ELR (cell line): ENCODE measurements at places on chromosomes 11 and 22.

DNA sequence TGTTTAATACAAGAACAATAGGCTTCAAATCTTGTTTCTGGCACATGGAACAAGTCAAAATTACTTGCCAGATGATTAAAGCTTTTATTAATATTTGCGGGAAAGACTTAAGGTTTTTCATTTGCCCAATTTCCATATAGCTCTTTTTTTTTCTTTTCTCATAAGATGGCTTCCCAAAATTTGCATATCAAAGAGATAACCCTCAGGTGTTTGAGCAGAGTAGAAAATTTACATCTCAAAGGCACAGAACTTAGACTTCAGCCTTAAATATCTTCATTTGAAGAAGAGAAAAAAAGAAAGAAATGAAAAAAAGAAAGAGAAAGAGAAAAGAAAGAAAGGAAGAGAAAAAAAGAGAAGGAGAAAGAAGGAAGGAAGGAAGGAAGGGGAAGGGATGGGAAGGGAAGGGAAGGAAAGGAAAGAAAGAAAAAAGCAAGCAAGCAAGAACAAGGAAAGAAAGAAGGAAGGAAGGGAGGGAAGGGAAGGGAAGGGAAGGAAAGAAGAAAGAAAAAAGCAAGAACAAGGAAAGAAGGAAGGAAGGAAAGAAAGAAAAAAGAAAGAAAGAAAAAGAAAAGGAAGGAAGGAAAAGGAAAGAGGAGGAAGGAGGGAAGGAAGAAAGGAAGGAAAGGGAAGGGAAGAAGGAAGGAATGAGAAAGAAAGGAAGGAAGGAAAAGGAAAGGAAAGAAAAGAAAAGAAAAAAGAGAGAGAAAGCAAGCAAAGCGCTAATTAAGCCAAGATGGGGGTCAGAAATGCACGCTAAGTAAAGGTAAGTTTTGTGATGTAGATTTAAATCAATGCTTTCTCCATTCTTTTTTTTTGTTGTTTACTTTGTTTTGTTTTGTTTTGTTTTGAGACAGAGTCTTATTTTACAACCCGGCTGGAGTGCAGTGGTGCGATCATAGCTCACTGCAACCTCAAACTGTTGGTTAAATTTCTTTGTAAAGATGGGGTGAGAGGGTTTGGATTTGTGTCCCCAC, 20.2 kb upstream of the IFITM3 start:
- no peak for DNase-seq

GRCh38 chr11:123429913-123430720, at the start of gene GRAMD1B:
Gene GRAMD1B, plus strand, starts transcription at chr11:123430269. Its CDS starts 524 bp downstream, at chr11:123430793.
- peak; percentile 94 for DNase-seq

- DNase-seq = no peak
These were observed 27.7 kb downstream of the EMID1 start for GRCh38 chr22:29233277-29233877.

DNA sequence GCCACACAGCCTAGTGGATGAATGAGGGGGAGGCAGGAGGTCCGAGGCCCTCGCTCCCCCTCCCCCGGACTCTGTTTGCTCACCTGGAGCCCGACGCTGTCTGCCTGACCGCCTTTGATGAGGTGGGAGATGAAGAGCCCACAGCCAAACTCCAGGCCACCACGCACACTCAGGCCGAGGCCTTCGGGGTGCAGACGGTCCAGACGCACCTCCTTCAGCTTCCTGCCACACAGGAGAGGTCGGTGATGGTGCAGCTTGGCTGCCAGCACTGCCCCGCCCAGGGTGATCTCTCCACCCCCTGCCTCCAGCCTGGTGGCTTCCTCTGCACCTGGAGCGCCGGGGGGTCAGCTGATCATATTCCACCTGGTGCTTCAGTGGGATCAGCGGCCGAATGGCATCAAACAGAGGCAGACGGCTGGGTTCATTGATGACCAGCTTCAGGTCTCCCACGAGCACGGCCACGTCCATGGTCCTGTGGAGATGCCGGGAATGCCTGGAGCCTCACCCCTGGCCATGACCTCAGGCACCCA, 13.1 kb downstream of the USH1C start:
- no peak for DNase-seq

DNA sequence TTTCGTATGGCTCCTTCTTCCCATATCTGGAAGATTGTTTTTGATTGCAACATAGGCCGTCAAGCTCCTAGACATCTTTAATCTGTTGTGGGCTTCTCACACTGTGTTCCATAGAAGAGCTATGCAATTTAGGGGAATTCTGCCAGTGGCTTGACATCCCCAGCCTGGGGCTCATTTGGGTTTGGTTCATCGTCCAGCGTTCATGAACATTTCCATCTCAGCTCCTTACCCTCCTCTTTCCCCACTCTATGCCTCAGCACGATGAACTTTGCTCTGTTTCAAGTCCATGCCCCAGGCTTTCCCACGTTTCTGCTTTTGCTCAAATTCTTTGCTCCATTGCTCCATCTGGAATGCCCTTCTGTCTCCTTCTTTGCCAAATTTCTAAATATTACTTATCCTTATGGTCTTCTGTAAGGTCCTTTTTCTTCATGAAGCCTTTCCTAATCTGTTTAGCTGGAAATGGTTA, 26.1 kb upstream of the CLMP start:
- no peak for DNase-seq

DNA sequence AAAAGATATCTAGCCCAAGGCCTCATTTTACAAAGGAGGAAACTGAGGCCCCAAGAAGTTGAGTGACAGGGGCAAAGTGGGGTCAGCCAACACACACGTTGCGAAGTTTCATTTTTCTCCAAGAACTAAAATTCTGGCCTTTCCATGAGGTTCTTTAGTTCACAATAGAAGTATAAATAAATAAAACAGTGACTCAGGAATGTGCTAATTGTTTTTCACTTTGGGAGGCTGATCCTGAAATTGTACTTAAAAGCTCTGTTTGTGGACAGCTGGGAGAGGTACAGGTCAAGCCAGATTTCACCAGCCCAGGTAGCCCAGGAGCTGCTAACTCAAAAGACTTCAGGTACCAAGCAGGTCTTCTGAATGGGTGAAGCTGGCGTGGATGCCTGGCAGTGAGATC, 105.2 kb downstream of the TRAF6 start:
- no peak for DNase-seq

- DNase-seq = no peak
These were observed 63.9 kb downstream of the ARFGAP3 start for GRCh38 chr22:42792909-42793847.

DNA sequence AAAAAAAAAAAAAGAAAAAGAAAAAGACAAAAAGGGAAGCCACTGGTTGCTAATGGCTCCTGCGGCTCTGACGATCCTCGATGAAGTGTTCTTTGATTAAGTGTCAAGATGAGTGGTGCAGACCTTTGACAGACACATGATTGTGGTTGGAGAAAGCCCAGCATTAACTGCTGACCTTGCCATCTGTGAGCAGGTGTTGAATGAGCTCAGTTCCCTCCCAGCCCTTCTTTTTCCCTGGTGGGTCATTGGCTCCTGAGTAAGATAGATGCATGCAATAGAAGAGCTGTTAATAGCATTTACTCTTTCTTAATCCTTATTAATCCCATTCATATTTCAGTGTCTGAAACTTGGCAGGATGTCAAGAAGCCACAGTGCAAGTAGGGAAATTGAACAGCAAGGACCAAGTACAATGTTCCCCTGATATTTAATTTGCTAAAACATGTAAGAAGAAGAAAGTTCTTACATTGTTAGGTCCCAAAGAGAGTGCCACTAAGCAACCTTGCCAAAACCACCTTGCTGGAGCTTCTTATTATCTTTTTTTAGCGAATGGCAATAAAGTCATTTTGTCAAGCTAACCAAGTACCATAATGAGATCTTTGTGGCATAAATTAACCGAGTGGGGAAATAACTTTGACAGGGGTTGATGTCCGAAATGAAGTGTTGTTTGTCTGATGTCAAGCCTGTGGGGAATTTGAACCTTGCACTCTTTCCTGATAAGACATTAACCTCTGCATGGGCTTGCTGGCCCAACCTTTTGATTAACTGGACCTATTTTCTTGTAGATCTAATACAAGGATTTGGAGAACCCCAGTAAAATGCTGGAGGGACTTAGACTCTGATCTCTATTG, 113.7 kb downstream of the PTPRJ start:
- no peak for DNase-seq

DNA sequence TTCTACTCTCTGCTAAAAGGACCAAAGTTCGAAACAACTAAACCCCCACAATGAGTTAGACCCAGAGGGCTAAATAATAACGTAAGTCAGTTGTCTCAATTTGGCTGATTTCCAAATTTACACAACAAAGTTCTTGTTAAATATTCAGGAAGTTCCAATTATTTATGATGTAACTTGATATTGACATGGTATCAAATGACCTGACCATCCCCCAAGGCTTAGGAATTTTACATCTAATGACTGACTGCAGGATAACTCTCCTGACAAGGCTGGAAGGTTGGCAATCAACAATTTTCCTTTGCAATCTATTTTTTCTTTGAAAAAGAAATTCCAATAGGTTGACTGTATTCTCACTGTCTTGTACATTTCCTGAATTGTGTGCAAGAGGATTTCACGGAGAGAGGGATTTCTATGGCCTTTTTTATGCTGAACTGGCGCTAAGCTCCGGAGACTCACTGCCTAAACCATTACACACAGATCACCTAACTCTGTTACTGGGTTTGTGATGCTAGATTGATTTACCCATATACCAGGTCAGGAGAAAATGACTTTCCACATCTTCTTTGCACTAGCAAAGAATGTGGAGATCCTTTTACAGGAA, 9.6 kb upstream of the CDON start:
- DNase-seq = peak; percentile 3

GRCh38 chr11:83649528-83649855, 363.3 kb upstream of the CCDC90B start:
- DNase-seq = no peak

DNA sequence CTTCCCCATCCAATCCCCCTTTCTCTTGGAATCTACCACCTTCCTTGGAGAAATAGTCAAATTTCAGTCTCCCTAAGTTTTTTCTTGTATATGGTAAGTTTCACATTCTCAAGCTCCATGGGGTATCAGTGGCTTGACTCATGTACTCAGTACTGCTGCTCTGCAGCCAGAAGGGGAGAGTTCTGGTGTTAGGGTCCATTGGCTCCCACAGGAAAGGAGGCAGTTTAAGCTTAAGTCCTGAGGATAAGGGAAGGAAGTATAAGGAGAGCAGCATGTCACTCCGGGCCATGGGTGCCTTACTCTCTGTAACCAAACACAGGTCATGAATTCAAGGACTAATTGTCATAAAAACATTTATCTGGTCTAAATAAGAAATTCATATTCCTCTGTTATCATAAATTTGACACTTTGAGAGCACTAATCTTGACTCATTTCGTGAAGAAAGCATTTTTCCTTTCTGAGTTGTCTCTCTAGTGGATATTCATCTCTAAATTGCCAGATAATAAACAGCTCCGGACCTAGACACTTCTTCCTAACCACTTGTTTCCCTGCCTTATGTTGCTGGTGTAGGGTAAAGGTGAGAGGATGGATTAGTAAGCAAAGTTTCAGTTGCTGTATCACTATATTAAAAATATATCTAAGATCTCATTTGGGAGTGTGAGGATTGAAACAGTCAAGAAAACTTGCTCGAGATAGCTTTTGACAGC, 20.1 kb upstream of the SORL1 start:
- no peak for DNase-seq

- DNase-seq = no peak
These were observed 28.1 kb downstream of the LDLRAD3 start for GRCh38 chr11:35971841-35972422.

DNA sequence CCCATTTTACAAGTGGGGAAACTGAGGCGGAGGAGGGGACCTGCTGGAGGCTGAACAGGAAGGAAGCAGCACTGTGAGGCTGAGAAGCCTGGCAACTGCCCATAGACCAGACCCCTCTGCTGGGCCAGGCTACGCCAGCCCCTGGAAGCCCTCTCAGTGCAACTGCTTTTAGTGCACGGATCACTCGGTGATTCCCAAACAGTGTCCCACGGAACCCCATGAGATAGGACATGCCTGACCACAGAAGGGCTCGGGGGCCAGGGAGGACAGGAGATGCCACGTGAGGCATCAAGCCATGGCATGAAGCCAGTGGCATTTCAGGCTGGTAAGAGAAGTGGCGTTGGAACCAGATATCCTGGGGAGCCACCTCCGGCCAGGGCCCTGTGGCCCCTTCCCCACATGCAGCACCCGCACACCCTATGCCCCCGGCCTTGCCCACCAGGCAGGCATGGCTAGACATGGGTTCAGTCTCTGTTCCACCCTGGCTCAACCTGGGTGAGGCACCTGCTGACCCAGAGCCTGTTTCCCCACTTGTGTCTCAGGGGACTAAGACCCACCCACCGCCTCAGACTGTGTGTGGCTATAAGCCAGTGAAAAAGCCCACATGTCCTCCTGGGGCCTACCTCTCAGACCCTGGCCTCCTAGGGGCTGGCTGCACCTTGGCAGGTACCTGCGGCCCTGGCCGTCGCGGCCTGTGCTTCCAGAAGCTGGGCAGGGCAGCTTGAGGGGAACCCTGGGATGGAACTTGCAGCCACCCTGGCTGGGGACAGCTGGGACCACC, 84.1 kb downstream of the WNT7B start:
- DNase-seq = no peak

- no peak for DNase-seq
These were observed 67.2 kb downstream of the BMAL1 start for GRCh38 chr11:13344818-13345217.

- DNase-seq = no peak
These were observed 357.5 kb downstream of the TENM4 start for GRCh38 chr11:79083352-79083751.

- DNase-seq = peak; percentile 90
These were observed 8.3 kb upstream of the MIEF1 start for GRCh38 chr22:39493759-39494158.

DNA sequence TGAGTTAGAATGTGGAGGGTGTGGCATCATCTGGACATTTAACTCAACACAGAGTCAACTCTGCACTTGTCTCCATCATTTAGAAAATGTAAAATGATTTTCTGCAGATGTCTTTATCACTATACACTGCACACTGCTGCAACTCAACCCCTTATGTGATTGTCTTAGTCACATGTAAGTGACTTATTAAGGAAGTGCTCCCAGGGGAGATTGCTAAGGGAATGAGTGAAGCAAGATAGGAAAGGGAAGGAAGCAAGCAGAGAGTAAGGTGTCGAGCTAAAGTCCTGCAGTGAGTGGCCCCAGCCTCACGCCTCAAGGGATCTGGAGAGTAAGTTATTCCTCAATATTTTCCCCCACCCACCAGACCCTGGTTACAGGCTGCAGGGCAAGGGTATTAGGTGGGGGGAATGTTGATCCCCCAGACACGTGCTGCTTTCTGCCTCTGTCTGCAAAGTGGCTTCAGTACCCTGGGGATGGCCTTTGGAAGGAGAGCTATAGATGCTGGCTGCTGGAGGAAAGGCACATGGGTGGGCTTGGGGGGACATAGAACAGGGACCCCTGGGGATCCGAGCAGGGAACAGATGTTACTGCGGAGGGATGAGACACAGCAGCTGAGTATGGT, 7.2 kb upstream of the CBX6 start:
- no peak for DNase-seq

- DNase-seq = no peak
These were observed 105.0 kb upstream of the SESN3 start for GRCh38 chr11:95335989-95336388.

- no peak for DNase-seq
These were observed 3.5 kb downstream of the KRTAP5-7 start for GRCh38 chr11:71530602-71531001.

- DNase-seq = no peak
These were observed 26.5 kb upstream of the MUC5AC start for GRCh38 chr11:1131033-1131911.
